ENCODE measurements at places on chromosomes 3 and 15.
A peak's percentile ranks its signal among the peaks of the same experiment; 100 is the strongest.

DNA sequence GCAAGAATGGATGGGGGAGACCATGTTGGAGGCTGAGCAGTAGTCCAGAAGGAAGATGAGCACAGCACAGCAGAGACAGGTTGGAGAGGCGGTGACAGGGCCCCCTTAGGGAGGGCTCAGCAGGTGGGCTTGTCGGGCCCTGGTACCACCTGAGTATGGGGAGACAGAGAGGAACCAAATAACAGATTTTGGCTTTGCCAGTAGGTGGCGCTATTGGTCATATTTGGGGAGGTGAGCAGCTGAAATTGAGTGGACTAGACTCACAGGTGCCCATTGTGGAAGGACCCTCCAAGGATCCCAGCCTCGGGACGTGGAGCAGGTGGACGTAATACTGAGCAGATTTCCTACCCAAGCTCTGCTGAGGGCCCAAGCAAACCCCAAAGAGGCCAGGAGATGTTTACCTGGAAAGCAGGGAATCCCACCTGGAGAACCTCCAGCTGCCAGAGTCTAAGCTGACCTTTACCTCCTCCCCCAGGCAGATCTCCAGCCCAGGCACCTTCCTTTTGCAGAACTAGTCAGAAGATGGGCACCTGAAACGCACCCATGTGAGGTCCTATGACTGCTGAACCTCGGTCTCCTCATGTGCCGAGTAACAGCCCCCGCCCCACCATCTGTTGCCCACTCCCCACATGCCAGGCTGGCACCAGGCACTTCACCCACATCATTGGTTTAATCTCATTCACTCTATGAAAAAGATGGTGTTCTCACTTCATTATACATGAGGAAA lies 24.6 kb upstream of the CORO2B start:
- no peak for DNase-seq

GRCh38 chr3:87621667-87622066 lies 345.3 kb upstream of the POU1F1 start:
- no peak for DNase-seq

GRCh38 chr15:76233921-76234320 lies 77.3 kb downstream of the ETFA start:
- no peak for DNase-seq

DNA sequence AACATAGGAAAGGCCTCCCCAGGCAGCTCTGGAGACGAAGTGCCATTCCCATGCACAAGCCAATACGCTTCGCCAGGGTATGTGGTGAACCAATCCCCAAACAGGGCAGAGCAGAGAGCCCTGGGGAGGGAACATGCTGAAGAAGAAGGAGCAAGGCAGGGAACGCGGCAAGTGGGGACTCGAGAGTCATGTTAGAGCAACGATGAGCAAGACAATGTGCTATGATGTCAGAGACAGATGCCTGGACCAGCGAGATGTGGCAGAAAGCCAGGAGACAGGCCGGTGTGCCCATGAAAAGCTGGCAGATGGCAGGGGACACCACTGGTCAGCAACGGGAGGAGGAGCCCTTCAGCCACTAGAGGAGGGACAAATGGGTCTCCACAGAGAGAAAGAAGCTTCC lies 39.6 kb downstream of the NIPA2 start:
- no peak for DNase-seq

DNA sequence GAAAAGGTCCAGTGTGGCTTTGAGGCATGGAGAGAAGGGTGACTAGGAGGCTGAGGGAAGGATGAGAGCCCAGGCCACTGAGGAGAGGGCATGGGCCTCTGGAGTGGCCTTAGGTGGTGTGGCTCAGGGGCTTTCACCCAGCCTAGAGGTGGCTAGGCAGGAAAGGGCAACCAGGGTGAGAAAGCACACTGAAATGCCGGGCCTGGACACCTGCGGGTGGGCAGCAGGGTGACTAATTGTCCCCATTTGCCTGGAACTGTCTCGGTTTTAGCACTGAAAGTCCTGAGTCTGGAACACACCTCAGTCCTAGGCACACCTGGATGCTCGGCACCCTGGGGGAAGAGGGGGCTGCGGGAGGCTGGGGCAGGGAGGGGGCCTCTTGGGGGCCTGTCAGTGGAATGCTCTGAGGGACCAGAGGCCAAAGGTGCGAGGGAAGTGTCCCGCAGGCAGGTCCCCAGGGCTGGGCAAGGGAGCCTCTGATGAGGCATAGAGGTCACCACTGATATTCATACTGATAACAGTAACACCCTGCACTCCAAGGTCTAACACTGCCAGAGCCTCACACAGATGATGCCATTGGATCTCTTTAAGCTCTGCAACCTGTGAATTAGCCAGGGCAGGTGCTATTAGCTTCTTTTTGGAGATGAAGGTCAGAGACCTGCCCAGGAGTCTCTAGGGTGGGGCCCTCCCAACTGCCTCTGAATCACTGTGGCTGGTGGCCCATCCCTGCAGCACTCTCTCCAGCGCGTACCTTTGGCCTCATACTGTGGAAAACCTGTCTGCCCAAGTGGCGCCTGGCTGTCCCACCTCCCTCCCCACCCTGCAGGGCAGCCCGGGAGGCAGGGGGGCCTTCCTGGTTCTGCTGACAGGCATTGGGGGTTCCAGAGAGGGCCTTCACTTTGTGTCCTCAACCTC lies 3.0 kb upstream of the PHGR1 start:
- no peak for DNase-seq

GRCh38 chr3:62670351-62670750 lies 204.9 kb downstream of the CADPS start:
- DNase-seq: no peak

DNA sequence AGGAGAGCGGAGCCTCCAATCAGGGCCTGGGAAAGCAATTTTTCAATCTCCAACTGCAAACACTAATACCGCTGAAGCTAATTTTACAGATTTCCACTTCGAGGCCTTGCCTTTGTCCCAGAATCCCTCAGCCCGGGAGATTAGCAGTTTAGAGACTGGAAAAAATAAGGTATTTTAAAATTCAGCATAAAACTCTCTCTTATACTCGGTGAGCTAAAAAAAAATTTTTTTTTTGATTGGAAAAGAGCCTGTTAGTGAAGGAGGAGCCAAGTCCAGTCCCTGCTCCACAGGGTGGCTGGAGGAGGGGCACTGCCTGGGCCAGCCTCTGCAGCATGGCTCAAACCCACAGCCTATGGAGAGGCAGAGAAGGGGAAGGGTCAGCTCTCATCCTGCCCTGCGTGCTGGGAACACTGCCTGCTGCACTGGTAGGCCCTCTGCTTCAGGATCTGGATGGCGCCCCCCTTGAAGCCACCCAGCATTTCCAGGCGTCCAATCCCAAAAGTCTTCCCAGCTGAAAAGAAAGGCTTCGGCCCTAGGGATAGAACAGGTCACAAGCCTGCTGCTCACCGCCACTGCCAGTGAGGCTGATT lies 48.9 kb downstream of the CACNA2D2 start:
- no peak for DNase-seq

DNA sequence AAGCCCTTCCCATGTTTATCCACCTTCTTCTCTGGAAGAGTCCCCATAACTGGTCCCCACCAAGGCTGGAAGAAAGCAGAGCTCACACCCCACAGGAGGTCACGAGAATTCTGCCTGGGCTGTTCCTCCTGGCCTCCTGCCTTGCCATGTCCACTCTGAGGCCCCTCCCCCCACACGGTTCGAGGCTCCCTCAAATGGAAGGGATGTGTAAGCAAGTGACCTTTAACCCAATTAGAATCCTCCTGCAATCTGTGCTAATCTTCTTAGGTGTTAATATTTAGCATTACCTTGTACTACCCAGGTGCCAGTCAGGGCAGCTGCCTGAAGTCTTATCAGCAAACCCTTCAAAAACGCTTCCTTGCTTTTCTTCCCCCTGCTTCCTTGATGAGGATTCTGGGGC lies 32.4 kb upstream of the DYNC1LI1 start:
- DNase-seq: no peak

DNA sequence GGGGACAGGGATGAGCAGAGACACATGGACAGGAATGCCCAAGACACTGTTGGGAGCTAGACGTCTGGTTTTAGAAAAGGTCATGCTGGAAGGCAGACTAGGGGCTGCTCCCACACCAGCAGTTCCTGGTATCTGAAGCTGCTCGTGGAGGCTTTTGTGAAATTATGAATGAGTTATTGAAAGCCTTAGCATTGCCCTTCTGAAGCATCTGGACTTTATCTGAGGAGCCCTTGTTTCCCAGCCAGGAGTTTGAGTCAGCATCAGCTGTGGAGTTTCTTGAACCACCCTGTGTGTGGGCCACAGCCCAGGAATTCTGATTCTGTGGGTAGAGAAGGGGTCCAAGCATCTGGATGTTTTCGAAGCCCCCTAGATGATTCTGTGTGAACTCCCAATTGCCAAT lies 258.7 kb downstream of the SLCO3A1 start:
- DNase-seq: no peak

DNA sequence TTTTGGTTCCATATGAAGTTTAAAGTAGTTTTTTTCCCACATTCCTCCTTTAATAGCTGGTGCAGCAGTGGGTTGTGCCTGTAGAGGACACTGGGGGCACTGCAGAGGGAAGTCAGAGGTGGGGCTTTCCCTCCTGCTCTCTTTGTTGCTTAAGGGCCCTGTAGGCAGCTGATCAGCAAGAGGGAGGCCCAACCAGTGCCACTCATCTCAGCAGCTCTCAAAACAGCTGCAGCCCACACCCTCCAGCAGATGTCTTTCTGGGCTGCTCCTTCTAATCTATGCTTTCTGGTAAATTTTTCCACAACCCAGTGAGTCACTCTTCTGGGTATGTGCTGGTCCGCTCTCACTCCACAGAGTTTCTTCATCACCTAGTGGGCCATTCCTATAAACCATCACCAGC lies 263.8 kb downstream of the FEZF2 start:
- DNase-seq: no peak

DNA sequence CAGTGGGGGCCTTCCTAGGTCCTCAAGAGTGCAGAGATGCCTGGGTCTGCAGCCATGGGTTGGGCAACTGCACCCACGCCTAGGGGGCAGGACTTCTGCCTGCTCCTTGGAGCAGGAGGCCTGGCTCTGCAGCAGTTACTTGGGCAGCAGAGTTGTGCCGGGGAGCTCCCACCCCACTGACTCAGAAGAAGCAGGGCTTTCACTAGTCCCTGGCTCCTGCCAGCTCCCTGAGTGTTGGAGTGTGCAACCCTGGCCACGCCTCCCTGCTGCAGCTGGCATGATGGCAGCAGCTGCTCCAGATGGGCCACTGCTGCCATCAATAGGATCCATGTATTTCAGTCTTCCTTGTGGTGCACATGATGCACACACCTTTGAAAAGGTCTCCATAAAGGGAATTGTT lies 40.6 kb upstream of the KCNH8 start:
- no peak for DNase-seq

DNA sequence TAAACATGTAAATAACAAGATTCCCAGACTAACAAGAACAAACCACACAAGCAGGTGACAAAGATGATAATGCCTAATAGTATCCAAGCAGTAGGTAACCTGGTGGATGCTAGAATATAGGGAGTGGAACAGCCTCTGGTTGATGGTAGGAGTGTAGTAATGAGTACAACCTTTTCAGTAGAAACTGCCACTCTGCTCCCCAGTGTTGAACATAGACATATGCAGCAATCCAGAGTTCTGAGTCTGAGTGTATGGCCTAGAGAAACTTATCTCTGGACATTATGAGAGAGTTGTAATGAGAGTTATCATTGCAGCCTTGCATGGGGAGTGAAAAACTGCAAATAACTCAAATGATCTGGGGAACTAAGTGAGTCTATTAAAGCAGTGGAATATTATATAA lies 76.1 kb upstream of the ACAD9 start:
- no peak for DNase-seq

DNA sequence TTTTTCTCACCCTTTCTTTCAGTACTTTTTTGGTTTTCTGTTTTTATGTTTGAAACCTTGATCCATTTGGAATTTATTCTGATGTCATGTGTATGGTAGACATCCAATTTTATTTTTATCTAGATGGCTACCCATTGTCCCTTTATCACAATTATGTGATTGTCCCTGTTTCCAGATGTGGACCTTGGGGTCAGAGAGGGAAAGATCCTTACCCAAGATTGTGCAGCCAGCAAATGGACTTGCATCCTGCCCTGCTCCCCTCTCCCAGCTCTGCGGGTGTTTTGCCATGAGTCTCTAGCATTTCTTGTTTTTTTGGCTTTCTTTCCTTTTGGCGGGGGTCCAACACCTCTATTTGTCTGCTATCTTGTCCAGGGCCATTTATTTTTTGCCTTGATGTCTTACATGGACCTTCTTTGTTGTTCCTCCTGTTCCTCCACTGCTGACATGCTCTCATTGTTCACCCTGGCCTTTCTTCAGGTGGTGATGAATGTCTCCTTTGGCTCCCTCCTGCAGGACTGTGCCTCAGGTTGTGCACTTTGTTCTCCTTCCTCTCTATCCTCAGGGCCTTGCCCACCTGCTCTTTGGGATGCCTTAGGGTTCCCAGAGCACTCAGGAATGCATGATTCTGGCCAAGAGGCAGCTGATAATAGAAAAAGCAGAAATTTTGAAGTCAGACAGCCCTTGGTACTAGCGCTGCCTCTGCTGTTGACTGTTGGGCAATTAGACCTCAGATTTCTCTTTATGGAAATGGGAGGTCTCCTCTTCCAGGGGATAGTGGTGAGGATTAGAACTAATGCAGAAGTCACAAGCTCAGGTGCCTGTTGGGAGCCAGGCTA lies 84.3 kb downstream of the EEFSEC start:
- DNase-seq: no peak

GRCh38 chr3:159174715-159175692 lies 373.1 kb downstream of the MFSD1 start:
- DNase-seq: no peak

- DNase-seq: no peak
Measured at GRCh38 chr3:141287326-141287725, 55.7 kb downstream of the PXYLP1 start.

GRCh38 chr3:134798681-134799311 lies 3.7 kb downstream of the EPHB1 start:
- DNase-seq: no peak

- DNase-seq: no peak
Measured at GRCh38 chr3:4772171-4772804, 206.9 kb upstream of the BHLHE40 start.

GRCh38 chr3:48798998-48799397 lies 48.7 kb downstream of the PRKAR2A start:
- DNase-seq: no peak

DNA sequence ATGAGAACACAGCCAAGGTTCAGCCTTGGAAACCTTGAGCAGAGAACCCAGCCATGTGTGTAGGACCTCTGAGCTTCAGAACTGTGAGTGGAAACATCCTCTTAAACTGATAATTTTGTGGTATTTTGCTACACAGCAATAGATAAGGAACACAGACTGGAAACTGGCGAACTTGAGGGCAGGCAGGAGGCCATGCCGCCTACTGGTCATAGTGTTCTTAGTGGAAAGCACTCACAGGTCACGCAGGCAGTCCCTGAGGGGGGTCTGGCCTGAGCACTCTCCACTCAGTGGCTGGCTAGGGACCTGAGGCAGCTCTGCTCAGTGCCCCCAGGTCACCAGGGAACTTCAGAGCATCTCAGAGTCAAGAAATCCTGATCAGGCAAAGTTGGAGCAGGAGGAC lies 9.7 kb upstream of the XIRP1 start:
- DNase-seq: no peak

DNA sequence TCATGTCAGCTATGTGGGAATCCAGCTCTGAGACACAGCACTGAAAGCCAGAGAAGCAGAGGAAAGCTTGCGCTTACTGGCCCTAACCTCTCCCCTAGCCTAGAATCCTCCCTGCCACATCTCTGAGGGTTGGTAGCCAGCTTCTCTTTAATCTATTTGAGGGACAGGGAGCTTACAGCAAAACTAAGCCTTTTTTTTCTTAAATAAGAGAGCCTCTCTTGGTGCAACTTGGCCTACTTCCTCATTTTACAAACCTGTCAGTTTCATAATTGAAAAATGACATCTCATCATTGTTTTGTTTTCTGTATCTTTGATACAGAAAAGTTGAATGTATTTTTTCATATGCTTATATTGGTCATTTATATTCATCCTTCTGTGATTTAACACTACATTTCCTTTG lies 193.9 kb downstream of the ZNF621 start:
- peak; percentile 28 for DNase-seq

GRCh38 chr3:21691036-21691435 lies 60.0 kb downstream of the ZNF385D start:
- no peak for DNase-seq
